Jurkat, Clone E6-1 (cell line): ENCODE measurements at places on chromosomes 13 and 19.

- DNase-seq = no peak
Observed at GRCh38 chr13:42891591-42891990, 100.5 kb downstream of the EPSTI1 start.

DNA sequence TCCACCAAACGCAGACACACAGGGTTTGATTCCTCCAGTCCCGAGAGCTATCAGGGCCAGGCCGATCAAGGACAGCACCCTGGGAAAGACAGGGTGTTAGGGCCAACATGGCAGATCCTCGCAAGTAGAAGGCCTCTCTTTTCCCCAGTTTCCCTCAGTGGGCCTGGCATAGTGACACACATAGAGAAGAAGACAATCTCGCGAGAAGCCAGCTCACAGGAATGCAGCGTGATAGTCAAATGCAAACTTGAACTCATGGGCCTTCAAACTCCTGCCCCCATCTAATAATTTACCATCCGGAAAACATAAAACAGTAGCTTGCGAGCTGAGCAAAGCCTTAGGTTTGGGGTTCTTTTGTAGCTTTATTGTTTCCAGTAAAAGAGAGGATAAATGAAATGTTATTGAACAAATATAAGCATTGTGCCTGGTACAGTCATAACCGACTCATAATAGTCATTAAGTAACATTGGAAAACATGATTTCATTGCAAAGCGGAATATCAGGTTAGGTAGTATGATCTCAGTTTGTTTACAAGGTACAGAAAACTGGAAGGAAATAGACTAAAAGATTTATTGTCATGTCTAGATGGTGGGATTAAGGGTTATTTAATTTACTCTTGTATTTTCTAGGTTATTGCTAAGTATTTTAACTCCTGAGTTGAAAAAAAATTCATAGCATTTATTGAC lies 30.5 kb downstream of the SLC15A1 start:
- no peak for DNase-seq

DNA sequence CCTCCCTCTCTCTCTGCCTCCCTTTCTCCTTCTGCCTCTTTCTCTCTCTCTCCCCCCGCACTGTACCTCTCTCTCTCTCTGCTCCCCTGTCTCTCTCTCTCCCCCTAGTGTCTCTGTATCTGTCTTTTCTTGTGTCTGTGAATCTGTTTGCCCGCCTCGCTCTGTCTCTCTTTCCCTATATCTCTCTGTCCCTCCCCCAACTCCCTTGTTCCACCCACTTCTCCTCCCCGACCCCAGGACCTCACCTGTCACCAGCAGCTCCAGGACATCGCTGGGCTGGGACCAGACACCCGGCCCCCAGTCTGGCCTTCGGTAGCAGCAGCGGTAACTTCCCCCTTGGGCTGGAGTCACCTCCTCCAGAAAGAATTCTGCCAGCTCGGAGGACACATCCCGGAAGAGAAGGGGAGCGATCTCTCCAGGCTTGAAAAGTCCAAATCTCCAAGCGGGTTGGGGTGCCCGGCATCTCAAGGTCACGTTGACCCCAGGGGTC lies 3.9 kb downstream of the OSCAR start:
- DNase-seq = peak; percentile 35

DNA sequence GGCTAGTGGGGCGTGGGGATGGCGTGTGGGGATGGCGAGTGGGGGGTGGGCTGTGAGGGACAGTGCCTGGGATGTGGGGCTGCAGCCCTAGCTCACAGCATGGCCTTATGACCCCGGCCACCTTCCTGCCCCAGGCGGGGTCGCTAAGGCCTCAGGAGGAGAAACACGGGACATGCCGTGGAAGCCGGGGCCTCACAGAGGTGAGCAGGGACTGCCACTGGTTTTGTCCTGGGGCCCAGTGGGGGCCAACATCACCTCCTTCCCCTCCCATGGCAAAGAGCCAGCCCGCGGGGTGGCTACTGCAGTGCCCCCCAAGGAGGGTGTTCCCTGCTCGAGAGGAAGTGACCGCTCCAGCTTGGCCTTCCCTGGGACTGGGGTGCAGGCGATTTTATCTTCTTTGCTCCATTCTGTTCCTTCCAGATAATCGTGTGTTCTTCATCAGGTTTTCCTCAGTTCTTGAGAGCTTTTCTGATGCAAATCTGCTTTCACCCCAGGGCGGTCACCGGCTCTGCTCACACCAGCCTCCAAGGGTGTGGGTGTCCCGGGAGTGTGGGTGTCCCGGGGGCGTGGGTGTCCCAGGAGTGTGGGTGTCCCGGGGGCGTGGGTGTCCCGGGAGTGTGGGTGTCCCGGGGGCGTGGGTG lies 1.2 kb downstream of the F7 start:
- DNase-seq = no peak

- DNase-seq = no peak
Observed at GRCh38 chr19:14006766-14007562, 844 bp upstream of the RFX1 start.

GRCh38 chr13:44174769-44175425 lies 198.7 kb upstream of the SERP2 start:
- no peak for DNase-seq

DNA sequence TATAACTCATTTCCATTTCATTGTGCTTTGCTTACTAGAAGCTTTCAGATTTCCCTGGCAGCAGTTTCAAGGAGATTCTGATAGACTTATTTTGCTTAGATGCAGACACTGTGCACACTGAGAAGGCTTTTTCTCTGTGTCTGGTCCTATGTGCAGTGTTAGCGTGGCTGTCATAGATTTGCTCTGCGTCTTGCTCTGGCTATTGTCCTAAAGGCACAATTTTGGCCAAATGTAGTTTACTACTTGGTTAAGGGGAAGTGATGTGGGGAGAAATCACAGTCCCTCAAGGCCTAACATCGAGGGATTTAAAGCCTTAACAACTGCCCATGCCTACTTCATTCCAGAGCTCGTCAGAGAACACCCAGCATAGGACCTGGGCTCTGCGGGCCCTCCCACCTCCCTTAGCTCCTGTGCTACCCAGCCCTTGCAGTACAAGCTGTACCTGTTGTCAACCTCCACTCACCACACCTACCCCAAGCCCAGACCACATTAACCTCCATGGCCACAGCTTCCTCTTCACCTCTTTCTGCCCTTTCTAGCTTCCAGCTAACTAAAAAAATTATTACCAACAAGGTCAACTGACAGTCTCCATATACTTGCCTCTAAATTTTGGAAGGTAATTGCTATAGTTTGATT lies 38.9 kb upstream of the KATNAL1 start:
- DNase-seq = peak; percentile 95

DNA sequence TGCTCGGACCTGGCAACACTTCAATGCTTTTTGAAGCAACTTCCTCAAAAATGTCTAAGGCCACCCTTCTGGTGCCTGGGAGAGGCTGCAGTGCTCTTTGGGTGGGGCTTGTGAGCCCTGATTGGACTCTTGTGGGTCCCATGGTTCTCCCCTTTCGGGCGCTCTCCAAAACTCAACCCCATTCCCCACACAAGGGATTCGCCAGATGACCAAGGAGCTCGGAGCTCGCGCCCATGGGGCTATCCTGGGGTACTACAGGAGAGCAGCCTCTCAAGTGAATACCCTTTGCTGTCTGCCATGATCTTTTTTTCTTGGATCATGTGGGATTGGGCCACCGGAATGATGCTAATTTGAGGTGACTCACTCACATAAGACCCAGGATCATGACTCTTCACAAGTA lies 29.7 kb upstream of the KL start:
- no peak for DNase-seq

DNA sequence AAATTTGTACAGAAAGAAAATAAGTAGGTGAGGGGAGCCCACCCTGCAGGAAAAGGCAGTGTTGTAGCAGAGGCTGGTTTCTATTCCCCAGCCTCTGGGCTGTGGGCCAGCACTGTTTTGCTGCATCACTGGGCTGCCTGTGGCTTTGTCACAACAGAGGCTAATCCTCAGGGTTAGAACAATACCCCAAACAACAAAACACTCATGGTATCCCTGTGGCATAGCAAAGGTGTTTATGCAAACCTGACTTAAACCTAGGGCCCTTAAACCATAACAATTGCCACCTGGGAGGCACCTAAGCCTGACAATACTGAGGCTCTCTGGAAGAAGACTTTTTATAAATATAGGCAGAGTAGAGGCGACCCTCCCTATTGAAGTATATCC lies 314.7 kb downstream of the OLFM4 start:
- DNase-seq = no peak

- DNase-seq = no peak
Observed at GRCh38 chr13:113224486-113224885, 15.1 kb downstream of the CUL4A start.

DNA sequence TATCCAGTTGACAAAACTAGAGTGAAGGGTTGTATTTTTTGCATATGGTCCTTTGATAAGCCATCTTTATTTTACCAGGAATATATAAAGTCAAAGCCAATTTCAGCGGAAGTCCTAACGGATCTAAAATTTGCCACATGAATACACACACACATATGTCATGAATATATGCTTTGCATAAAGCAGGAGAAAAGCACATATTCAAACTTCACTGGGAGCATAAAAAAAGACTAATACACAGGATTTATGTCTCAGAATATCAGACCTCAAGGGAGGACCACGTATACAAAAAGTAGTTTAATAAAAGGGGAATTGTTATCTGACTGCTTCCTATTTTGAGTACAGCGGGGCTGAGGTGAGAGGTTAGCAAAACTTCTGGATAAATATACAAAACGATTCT lies 308.7 kb downstream of the PCDH9 start:
- DNase-seq = no peak

- DNase-seq = no peak
Observed at GRCh38 chr13:94708031-94708859, 4.1 kb downstream of the SOX21 start.

GRCh38 chr19:37966662-37967231 lies 59.7 kb downstream of the SIPA1L3 start:
- no peak for DNase-seq

- DNase-seq = no peak
Observed at GRCh38 chr19:43457809-43458208, 7.6 kb downstream of the LYPD3 start.

GRCh38 chr19:16465239-16465638 lies 6.5 kb downstream of the EPS15L1 start:
- DNase-seq = no peak

DNA sequence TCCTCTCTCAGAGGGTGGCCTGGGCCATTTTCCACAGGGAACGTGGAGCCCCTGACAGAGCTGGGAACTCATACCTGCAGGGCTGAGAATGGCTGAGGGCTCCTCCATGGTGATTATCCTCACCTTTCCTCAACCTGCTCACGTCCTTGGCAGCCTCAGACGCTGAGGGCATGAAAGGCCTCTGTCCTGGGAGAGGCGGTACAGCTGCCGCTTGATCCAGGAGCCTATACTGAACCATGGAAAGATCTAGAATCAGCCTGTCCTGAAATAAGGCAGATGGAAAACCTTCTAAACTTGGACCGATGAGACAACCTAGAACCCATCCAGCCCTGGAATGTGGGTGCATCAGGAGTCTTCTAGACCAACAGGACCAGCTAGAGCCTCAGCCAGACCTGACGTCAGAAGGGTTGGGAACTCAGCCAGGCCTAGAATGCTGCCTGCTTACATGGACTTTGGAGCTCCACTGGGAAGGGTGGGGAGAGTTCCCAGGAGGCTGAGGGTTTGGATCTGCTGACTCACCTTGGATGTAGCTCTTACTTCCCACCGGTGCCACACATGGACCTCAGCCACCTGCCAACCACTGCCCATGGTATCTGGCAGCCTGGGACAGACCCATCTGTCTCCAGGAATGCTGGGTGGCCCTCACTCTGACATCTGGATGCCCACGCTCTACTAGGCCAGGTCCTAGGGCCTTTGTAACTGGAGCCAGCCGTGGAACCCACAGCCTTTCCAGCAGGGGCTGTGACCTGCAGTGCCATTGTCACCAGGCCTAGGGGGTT lies 7.5 kb downstream of the KCTD15 start:
- no peak for DNase-seq

DNA sequence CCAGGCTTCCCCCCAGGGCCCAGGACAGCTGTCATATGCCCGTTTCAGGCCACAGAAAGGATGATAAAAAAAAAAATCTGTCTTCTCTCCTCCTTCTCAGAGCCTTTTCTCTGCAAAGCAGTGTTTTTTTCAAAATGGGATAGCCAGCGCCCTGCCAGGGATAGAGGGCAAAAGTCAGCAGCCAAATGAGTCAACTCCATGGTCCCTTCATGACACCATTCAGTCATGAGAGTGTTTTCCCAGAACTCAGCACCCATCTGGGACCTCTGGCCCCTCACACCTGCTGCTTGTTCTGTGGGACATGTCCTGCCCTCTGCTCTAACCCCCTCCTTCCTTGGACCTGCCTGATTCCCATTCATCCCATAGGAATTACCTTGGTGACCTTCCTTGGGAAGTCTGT lies 95.0 kb downstream of the CYSLTR2 start:
- DNase-seq = no peak

DNA sequence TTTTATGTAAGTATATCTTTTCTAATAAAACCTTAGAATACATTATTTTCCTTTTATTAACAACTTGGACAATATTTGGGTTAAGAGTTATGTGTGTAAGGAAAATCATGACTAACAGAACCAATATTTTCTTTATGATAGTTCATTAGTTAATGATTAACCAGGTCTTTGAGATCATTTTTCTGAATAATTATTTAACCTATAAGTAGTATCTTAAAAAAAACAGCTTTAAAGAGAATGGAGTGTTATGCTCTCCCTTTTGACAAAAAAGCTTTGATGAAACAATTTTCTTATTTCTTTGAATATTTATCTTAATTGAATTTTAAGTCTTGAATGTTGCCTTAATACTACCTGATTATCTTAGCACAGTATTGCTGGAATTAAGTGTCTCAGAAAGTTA lies 3.8 kb downstream of the SLAIN1 start:
- no peak for DNase-seq

DNA sequence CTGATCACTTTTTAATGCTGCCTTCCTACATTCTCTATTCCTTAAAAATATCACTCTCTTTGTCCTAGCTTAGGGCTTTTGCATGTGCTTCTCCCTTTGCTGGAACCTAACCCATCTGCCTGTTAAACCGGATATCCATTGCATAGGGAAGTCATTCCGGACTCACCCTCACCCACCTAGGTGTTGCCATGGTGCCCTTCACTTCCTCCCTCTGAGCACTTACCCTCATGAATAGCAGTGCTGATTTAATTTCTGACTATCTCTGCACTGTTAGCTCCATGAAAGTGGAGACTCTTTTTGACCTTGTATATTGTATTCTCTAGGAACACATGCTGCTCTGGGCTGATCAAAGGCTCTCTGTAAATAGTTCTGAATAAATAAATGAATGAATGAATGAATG lies 401.9 kb downstream of the PCDH20 start:
- DNase-seq = no peak

DNA sequence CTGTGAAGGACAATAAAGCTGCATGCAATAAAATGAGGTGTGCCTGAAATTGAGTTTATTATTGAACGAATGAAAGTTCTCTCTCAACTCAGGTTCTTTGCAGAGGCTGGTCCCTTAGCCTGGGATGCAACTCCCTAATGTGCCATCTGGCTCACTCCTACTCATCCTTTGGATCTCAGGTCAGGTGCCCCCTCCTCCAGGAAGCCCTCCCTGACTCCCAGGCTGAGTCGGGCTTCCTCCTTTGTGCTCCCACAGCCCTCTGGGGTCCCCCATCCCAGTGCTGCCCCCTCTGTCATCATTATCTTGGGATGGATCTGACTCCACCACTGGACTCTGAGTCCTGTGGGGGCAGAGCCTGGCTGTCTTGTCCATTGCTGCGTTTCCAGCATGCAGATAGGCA lies 2.7 kb upstream of the IRGC start:
- no peak for DNase-seq
